Activated B cell treated with CpG ODN at 0.5 μM for 24 hours (primary cell): ENCODE measurements at places on chromosomes 13 and 19.

- DNase-seq, result no peak
Observed at GRCh38 chr13:99426426-99426825, 74.8 kb upstream of the TM9SF2 start.

DNA sequence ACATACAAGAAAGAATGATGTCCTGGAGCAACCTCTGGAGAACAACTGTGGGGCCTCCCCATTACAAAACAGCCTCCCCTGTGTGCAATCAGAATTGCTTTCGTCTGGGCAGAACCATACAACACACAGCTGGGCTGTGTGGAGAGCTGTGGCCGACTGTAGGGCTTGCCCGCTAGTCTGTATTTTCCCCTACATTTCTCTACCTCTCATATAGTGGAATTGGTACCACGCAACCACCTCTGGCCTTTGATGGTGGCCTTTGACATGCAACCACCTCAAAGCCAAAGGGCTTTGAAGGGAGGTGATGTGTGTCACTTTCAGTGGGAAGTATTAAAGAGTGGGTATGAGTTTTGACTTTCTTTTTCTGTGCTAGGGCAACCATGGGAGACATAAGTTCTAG is 34.0 kb downstream of the GARRE1 start:
- DNase-seq, result no peak

GRCh38 chr13:99278843-99279242 is 20.7 kb upstream of the GPR18 start:
- no peak for DNase-seq

GRCh38 chr13:111281751-111282311 is 38.6 kb upstream of the TEX29 start:
- DNase-seq, result no peak

GRCh38 chr13:26011996-26012821 is 39.6 kb downstream of the SHISA2 start:
- DNase-seq, result no peak

- no peak for DNase-seq
Observed at GRCh38 chr19:29714371-29714952, 599 bp downstream of the C19orf12 start.

DNA sequence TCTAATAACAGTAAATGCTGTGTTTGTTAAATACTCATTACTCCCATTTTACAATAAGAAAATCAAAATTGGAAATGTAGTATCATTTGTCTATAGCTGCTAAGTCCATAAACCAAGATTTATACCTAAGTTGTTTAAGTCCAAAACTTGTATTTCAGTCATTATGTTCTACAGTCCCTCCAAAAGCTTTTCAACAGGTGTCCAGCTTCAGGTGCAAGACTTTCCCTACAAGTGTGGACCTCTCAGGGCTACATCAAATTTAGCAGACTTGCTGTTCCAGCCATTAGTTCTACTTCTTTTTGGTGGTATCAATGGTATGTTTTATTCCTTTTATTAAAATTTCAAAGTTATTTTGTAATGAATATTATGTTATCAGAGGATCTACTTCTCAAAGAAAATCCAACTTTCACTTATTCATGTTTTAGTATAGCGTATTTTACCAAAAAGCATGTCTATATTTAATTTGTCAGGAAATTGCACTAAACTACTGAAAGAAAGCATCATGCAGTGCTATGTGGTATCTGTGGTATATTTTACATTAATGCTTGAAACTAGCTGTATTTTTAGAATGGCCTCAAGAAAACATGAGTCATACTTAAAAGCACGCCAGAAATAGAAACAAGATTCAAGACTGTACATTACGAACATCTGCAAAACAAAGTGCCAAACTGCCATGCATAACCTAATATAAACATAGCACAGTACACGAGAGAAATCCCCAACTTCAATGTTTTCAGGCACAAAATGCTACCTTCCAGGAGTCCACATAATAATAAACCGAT is 44.5 kb downstream of the VWA8 start:
- no peak for DNase-seq

DNA sequence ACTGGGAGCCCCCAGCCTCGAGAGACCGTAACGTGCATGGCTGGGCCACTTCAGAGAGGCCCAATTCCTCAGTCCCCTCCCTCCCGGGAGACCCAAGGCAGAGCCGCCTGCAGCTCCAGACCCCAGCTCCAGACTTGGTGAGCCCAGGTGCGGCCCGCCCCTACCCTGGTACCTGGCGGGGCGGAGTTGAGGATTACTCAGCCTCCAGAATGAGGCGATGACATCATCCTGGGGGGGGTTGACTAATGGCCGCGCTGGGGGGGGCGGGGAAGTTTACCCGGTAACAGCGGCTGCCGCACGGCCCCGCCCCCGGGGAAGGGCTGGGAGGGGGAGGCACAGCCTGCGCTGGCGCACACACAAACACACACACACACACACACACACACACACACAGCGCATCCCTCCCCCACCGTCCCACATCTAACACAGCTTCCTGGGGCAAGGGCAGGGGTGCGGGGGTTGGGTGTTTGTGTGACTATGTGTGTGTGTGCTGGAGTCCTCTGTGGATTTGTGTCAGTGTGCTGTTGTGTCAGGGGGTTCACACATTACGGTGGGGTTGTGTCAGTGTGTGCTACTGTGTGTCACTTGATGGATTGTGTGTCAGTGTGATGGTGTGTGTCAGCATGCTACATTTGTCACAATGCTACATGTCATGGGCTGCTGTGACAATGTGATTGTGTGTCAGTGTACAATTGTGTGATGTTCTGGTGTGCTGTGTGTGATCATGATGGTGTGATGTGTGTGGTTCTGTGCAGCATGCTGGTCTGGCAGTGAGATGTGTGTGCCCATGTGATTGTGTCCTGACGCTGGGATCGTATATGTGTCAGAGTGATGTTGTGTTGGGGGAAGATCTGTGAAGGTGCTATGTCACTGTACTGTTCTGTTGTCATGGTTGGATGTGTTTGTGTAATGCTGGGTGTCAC is 10.3 kb upstream of the BBC3 start:
- DNase-seq, result peak; percentile 66

DNA sequence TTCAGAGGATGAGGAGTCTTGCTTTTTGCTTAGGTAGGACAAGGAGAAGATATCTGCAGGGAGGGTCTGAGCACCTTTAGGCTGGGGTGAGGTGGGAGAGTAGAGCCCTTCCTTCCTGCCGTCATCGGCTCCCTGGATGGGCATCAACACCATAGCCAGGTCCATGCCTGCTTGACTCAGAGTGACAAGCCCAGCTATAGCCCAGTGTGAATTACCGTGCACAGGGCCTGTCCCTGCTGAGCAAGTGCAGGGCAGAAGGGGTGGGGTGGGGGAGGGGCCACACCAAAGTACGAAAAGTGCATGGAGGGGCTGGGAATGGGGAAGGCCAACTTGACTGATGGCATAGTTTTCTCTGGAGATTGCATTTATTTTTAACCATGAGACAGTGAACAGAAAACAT is 30.3 kb upstream of the RNF113B start:
- no peak for DNase-seq

GRCh38 chr19:38975214-38975860 is at the start of gene FBXO17:
TSS of gene FBXO17 (minus strand) at chr19:38975742. CDS start at chr19:38950319, 25,423 bp downstream.
- no peak for DNase-seq

DNA sequence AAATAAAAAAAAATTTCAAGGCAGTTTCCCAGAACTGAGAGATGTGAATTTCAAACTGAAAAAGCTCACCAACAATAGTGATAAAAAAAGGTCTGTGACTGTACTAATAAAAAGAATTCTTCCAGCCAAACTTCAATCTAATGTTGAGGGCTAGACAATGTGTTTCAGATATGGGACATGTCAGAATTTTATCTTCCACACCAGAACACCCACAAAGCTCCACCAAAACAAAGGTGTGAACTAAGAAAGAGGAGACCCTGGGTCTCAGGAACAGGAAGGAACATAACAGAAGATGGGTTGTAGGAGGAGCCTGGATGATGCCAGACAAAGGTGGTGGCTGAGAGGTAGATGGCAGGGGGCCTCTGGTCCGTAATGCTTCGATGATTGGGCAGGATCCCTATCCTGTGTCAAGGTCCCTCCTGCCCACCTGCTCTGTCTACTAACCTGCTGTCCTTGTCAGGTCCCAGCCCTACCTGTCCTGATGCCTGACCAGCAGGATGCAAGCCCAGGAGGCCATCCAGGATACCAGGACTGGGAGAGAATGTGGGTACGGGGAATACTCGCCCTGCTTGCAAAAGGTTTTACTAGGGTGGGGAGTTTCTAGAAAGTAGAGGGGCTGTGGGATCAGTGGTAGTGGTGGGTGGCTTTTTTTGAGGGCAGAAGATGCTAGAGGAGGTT is 4.5 kb downstream of the MZF1 start:
- DNase-seq, result no peak

DNA sequence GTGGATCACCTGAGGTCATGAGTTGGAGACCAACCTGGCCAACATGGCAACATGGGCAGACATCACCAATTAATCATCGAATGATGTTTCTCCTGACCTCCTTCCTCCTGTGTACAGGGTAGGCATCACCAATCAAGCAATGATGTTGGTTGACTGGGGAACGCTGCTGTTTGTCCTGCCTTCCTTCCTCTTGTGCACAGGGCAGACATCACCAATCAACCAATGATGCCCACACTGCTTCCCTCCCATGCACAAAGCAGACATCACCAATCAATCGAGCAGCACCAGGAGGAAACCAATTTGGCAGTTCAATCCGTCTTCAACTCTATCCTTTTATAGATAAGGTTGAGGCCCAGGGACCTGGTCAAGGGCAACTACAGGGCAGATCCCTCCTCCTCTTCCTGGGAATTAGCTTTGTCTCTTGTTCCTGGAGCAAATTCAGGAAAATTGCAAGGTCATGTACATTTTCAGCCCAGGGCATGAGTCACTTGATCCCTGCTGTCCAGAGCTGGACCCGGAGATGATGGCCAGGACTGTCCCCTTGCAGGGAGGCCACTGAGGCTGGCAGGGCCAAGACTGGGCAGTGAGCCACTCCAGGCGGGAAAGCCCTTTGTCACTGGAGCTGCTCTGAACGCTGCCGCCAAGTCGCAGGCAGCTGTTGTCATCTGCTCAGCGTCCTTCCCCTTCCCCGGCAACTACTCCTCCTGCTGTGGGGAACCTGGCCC is 5.3 kb upstream of the CSNK1G2 start:
- DNase-seq, result no peak

DNA sequence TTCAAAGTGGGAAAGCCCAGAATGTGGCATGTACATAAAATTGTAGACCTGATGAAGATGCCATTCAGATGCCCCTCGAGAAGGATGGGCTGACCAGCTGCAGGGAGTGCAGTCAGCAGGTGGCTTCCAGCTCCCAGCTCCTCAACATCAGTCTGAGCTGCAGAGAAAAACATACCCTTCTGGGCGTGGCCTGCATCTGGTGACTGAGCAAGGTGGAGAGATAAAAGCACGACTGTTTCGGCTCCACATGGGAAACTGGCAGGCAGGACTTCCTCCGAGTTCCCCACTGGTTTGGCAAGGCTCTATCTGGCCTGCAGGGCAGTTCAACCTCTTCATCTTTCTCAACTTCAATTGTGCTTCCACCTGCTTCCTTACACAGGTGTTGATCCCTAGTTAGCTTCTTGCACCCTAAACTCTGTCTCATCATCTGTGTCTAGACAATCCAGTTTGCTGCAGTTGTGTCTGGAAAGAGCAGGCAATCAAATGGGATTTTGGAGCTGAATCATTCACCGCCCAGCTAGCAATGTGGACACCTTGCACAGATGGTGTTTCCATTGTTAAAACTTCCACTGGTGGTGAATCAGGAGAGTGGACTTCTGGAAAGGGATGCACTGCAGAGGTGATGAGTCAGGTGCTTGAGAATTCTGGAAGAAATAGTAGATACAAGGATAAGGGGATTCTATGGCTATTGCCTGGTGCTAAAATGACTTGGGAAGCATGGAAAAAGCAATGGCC is 56.8 kb downstream of the POLR1D start:
- DNase-seq, result no peak

- DNase-seq, result no peak
Observed at GRCh38 chr19:19171821-19172532, 1.9 kb upstream of the MEF2B start.

- no peak for DNase-seq
Observed at GRCh38 chr19:46441866-46442265, 13.1 kb upstream of the PNMA8C start.

DNA sequence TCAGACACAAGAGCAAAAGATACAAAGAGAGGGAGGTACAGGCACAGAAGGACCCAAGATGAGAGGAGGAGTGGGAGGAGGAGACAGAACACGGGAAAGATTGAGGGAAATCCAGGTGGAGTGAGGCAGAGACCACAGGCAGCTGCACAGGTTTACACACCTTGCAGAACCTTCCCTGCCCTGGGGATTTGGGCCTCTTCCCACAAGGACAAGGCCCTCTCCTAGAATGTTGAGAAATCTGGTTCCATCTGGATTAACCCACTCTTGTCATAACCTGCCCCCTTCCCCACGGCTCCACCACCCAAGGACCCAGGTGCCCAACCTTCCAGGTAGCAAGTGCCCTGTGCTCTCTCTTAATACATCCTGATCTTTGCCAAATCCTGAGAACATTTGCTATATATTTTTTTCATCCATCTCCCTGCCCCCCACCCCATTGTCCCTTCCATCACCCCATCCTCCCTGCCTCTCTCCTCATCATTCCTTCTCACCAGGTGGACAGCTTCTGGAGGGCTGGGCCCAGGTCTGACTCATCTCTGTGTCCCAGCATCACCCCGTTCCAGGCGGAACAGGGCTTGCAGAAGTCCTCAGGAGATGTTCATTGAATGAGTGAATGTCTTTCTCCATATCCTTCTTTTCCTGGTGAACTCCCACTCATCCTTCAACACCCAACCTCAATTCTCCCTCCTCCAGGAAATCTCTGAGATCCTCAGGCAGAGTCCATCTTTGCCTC is 8.8 kb upstream of the KLK8 start:
- DNase-seq, result no peak

- no peak for DNase-seq
Observed at GRCh38 chr19:44729516-44730033, 18.9 kb upstream of the BCL3 start.

- no peak for DNase-seq
Observed at GRCh38 chr19:56142087-56142787, 1.1 kb downstream of the ZNF444 start.

DNA sequence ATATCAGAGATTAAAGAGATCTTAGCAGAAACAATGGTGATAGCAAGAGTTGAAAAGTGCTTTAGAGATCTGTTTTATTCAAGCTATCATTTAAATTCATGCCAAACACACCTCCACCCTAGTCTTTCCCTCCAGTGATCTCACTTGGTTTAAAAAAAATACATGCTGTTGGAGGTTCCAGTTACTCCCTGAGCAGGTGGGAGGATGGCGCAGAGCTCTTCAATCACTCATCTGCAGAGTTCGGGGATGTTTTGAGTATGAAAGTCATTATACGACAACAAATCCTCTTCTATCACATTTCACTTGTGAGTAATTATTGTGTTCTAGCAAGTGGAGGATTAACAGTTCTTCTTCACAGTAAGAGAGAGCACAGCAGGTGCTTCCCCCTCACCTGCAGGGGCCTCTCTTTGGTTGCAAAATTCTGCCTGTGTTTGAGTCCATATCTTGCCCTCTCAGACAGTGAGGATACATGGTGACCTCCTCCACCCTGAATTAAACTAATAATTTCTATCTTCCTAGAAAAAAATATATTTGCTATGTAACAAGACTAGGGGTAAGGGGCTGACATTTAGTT is 376.7 kb downstream of the LIG4 start:
- DNase-seq, result no peak

DNA sequence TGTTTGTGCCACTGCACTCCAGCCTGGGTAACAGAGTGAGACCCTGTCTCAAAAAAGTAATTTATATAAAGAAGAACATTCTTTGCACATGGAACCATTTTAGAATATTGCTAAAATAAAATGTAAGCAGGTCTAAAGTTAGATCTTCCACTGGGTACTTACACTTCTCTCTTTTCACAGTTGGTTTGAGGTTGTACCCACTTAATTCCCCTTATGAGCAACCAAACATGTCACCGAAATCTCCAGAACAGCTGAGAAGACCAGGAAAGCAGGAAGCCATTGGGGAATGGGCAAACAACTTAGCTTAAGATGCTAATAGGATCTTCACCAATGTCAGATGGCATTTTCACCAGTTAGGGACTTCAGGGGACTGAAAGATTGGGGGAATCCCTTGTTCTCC is 18.8 kb downstream of the NLRP4 start:
- no peak for DNase-seq
